Hepatocyte (in vitro differentiated cells): ENCODE measurements at places on chromosomes 3 and 15. TPM values are rescaled to one million over a fixed set of nuclear protein-coding genes. Genes with fewer than 3 reads are reported as not detected.

Gene SENP7
- total RNA-seq: 32.4 and 40.9 TPM in 2 replicates

DNA sequence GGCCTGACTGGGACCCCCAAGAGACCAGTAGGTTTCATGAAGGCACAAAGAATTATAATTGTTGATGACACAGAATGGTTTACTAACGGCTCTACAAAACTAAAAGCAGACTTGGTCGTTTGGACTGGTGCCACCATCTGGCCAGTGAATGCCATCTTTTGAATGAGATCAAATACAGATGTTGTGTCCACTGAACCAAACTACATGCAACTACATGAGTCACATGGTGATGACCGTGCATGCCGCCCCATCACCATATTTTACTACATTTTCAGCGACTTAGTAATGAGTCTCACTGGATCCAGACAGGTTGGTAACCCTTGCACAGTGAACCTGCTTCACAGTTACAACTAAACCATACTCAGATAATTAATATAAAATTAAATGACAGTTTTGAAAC is 803.3 kb downstream of the DIPK2A start:
- no peak overlapping the region for H3K27ac ChIP-seq
- H3K36me3 ChIP-seq: no peaks in the 10 kb centered on the region
- H3K4me3 ChIP-seq: no peak overlapping the region
- DNase-seq: no peak
- H3K27me3 ChIP-seq: no peaks in the 10 kb centered on the region

DNA sequence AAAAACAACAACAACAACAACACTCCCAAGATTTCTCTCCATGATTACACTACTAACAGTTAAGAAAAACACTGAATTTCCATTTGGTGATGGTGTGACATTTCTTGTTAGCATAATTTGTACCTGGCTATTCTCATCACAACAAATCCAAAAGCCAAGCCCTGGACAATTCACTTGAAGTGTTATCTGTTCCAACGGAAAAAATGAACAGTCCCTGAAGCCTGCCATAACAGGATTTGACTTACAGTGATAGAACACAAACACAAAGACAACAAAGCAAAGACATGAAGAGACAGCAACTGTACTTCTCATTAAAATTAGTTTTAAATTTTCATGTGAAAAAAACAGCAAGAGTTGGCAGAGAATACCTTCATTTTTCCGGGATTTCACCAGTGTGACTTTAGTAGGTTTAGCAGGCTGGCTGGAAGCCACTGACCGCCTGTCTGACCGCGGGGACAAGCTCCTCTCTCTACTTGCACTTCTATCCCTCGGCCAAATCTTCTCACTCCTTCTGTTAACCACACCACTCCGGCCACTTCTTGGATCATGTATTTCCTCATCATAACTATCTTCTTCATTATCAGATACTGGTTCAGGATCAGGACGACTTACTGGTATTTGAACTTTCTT is 56.3 kb downstream of the TJP1 start:
- no peak overlapping the region for H3K27ac ChIP-seq
- H3K36me3 ChIP-seq: no peaks in the 10 kb centered on the region
- DNase-seq: no peak
- no peak overlapping the region for H3K4me3 ChIP-seq
- no peaks in the 10 kb centered on the region for H3K4me1 ChIP-seq

Gene ISLR
- total RNA-seq: 31.4 and 36.4 TPM in 2 replicates

Gene ANKRD63
- total RNA-seq: 0.30 TPM in 1 of 2 replicates, not detected in the other

DNA sequence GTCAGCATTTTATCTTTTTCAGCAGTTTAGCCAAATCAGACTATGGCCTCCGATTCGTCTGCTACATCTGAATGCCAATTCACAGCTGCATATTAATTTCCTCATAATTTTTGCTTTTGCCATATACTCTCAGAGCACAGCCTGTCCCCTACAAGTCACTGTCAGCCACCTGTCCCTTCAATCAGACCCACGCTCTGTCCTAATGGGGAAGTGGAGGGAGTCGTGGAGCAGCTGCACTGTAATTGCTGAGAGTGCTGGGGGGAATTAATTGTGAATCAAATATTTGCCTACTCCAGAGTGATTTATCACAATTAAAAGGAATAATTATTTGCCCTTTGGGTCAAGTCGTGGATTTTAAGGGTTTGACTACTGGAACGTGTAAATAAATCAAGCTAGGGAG is 75.5 kb downstream of the EBLN2 start:
- no peak overlapping the region for H3K27ac ChIP-seq
- no peak for DNase-seq
- no peaks in the 10 kb centered on the region for H3K27me3 ChIP-seq
- no peak overlapping the region for H3K4me3 ChIP-seq
- no peaks in the 10 kb centered on the region for H3K36me3 ChIP-seq

GRCh38 chr3:98021830-98022560 is 13.1 kb downstream of the GABRR3 start:
- peaks cover 8% of the 10 kb centered on the region for H3K4me1 ChIP-seq
- no peaks in the 10 kb centered on the region for H3K27me3 ChIP-seq
- no peak overlapping the region for H3K4me3 ChIP-seq
- no peak overlapping the region for H3K27ac ChIP-seq
- no peaks in the 10 kb centered on the region for H3K36me3 ChIP-seq
- DNase-seq: peak; percentile 31

GRCh38 chr15:66876731-66877476 is 174.9 kb downstream of the SMAD6 start:
- no peak overlapping the region for H3K4me3 ChIP-seq
- no peaks in the 10 kb centered on the region for H3K36me3 ChIP-seq
- no peaks in the 10 kb centered on the region for H3K27me3 ChIP-seq
- no peak for DNase-seq

- no peaks in the 10 kb centered on the region for H3K36me3 ChIP-seq
- H3K27me3 ChIP-seq: no peaks in the 10 kb centered on the region
- peaks cover 16% of the 10 kb centered on the region for H3K4me1 ChIP-seq
- DNase-seq: no peak
- no peak overlapping the region for H3K27ac ChIP-seq
These were observed 51.2 kb downstream of the CHAC1 start for GRCh38 chr15:41004490-41004889.

Gene HSPBAP1
- 7.9 and 11.0 TPM in 2 replicates for total RNA-seq

GRCh38 chr3:38949994-38950393 is 101.8 kb downstream of the SCN11A start:
- H3K4me3 ChIP-seq: no peak overlapping the region
- no peaks in the 10 kb centered on the region for H3K4me1 ChIP-seq
- no peak for DNase-seq

Gene GXYLT2
- 23.6 and 35.7 TPM in 2 replicates for total RNA-seq

DNA sequence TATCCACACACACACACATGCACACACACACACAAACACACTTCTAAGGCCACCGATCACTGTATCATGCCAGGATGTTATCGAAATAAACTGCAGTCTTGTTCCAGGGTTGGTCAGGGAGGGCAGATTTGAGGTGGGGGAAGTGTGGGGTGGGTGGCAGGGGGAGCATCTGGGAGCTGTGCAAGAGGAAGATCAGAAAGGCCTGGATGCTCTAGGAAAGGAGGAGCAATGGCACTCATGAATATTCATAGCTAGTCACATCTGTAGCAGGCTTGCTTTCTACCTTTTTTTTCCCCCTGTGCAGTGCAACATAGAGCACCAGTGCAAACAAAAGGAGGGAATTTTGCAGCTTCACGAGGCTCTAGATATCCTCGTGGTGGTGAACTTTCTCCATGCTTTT is 84.9 kb downstream of the MEIS2 start:
- H3K4me3 ChIP-seq: no peak overlapping the region
- H3K36me3 ChIP-seq: no peaks in the 10 kb centered on the region
- H3K4me1 ChIP-seq: peaks cover 32% of the 10 kb centered on the region
- no peak for DNase-seq
- H3K27me3 ChIP-seq: no peaks in the 10 kb centered on the region

GRCh38 chr3:66299891-66300290 is 79.1 kb downstream of the SLC25A26 start:
- peaks cover 9% of the 10 kb centered on the region for H3K4me1 ChIP-seq
- no peak overlapping the region for H3K4me3 ChIP-seq
- no peaks in the 10 kb centered on the region for H3K36me3 ChIP-seq
- H3K27me3 ChIP-seq: no peaks in the 10 kb centered on the region
- no peak for DNase-seq
